ENCODE measurements at places on chromosomes 1 and 21. TPM values are rescaled to one million over a fixed set of nuclear protein-coding genes. Genes with fewer than 3 reads are reported as not detected.

Gene LDLRAD1
- 0.37 TPM for total RNA-seq

Gene SOX13
- 33.5 TPM for total RNA-seq

Gene ISG15
- total RNA-seq: 11.4 TPM

Gene ESRRG
- total RNA-seq: 1.7 TPM

- DNase-seq: no peak
These were observed 9.3 kb downstream of the PCSK9 start for GRCh38 chr1:55048453-55049270.

DNA sequence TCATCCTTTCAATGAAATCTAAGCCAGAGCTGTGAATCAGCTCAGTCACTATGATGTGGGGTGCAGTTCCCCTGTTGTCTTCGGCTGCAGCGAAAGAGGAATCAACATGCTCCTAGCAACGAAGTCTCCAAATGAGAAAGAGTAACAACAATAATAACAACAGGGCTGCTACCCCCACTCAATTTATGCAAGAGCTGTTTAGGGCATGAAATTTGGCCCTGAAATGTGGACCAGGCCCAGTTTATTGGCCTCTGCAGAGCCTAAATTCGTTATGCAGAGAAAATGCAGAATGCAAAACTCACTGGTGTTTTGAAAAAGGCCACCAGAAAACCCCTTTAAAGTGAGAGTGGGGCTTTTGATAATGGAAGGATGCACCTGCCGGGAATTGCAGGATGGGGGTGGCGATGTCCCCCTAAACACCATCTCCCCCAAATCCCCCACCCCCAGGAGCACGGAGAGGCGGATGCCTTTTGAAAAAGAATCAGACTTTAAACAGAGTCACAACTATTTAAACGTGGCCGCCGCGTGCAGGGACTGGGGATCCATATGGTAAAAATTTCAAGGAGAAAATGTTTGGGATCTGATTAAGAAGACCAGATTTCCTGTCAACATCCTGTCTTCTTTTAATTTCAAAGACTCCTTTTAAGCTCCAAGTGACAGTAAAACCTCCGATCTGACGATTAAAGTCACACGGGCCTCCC is 1.9 kb downstream of the RUNX3 start:
- no peak for DNase-seq

DNA sequence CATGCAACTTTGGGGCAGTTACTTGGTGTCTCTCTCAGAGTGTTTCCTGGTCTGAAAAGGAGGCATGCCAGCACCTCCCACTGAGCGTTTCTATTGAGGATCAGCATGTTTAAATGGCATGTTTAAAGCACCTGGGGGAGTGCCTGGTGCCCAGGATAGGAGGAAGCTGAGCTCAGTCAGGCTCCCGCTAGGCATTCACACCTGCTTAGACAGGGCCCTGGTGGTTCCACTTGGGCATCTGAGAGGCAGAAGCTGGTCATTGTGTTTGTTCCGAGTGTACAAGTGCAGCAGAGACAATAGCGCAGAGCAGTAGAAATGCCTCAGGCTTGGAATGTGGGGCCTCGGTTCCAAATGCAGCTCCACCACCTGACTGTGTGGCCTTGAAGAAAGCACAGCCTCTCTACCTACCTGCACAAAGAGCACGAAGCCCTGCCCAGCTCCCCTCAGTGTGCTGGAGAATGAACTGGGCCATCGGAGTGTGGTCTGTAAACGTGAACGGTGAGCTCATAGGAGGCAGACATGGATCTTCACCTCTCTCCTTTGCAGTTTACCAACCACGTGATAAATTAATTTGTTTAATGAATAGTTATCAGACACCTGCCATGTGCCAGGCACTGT is 20.3 kb upstream of the TMEM222 start:
- no peak for DNase-seq

DNA sequence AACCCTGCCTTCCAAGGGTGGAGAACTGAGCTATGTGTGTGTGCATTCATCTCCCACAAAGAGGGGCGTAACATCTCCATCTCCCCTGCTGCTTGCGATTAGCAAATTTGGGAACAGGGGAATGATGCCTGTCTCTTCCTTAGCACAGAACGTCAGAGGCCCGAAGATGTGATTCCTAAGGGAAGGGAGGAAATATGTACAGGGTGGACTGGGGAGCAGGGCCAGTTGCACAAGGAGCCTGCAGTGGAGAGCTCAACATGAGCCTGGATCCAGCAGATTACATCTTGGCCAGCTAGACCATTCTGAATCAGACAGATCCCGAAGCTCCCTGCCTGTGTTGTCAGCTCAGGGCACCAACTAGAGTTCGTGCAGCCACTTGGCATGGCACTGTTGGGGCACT is 118.1 kb downstream of the NGF start:
- no peak for DNase-seq

DNA sequence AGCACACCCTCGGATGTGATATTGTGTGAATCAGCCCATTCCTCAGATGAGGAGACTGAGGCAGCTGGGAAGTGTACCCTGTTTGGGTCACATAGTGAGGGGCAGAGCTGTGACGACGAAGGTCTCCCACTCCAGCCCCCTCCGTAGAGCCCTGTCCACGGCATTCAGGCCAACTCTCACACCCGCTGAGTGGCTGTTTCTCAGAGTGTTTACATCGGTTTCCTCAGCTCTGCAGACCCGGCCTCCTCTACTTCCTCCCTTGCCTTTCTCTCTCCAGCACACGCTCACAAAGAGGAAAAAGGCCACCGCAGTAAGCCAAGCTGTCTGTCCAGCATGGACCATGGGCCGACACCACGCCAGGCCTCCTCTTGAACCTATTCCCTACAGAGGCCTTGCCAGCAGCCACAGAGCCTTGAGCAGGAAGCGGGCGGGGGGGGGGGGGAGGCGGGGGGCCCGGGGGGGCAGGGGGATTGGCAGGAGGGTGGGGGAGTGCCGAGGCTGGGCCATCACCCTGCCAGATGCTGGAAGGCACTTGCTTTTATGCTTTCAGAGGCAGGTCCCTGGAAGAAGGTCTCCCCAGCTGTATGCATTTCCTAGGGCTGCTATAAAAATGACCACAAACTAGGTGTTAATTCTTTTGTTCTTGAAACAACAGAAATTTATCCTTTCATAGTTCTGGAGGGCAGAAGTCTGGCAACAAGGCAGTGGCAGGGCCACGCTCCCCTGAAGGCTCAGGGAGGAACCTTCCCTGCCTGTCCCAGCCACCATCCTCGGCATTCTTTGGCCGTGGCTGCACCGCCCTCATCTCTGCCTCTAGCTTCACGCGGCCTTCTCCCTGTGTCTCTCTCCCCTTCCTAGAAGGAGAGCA is 178.4 kb downstream of the PSMG1 start:
- peak; percentile 74 for DNase-seq

DNA sequence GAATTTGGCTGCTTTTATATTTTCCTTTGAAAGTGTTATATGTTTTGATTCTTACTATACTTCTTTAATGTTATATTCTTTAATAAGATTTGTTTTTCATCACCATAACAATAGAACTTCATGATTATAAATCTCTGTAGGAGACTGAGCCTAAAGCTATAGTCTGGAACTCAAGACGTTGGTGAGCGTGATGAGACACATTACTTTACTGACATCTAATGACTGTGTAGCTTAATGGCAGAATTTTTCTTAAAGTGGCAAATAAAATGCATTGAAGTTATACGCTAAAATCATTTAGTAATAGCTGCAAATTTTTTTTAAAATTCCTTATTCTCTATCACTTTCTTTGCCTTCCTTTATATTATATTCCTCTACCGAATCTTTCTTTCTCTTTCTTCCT is 56.1 kb upstream of the HAO2 start:
- DNase-seq: no peak

- no peak for DNase-seq
These were observed 18.9 kb downstream of the RUSC1 start for GRCh38 chr1:155339515-155340097.

All from ovary (tissue), 10 donors.